MV-4-11 (cell line): ENCODE measurements at places on chromosomes 11 and 22.
A peak's percentile ranks its signal among the peaks of the same experiment; 100 is the strongest.

DNA sequence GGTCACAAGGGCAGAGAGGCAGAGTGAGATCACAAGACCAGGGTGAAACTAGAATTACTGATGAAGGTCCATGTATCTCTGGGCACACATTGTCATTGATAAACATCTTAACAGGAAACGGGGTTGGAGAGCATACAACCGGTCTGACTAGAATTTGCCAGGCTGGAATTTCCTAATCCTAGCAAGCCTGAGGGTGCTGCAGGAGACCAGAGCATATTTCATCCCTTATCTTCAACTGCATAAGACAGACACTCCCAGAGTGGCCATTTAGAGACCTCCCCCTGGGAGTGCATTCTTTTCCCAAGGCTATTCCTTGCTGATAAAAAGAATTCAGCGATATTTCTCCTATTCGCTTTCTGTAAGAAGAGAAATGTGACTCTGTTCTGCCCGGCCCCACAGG, 84.6 kb upstream of the IZUMO1R start:
- DNase-seq: no peak

GRCh38 chr22:38872831-38873248, 824 bp upstream of the CBX6 start:
- DNase-seq: no peak

DNA sequence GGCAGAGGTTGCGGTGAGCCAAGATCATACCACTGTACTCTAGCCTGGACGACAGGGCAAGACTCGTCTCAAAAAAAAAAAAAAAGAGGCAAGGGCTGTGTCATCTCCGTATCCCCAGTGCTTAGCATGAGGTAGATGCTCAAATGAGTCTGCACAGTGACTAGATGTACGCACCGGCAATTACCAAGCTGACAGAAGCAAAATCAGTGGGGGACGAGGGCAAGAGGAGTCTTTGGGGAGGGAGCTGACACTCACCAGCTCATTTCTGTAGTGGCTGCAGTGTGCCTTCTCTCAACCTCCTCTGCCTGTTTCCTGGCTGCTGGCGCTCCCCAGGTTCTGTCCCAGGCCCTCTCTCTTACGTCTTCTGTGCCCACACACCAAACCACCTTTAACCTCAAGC, 69.9 kb downstream of the PACSIN2 start:
- no peak for DNase-seq

DNA sequence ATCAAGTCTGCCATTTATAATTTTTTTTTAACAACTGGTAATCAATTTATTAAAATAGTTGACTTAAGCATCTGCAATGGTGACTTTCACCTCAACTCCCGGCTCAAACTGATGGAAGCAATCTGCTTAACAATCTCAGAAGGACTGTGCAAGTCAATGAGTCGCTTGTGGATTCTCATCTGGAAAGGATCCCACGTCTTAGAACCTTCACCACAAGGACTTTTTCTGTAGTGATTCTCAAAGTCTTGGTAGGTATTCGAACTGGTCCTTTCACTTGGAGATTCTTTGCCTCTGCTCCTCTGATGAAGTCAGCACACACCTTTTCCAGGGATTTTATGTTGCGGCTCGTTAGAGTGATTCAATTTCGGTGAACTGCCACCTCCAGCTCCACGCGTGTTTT, 7.3 kb downstream of the RSF1 start:
- no peak for DNase-seq

DNA sequence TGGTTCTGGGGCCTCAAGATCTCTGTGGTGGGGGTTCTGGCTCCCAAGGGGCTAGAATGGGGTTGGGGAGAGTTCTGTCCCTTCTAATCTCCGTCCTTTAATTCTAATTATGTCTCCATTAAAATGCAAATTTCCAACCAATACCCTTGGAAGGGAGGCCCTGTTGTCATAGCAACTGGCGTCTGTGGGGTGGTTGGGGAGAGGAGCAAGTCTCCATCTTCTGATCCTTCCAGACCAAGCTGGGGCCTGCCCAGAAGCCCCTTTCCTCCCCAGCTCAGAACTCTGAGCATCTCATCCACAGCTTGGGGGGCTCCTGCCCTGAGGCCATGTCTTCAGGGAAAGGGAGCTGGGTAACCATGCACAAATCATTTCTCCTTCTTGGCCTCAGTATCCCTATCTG, 5.4 kb upstream of the RPS19BP1 start:
- no peak for DNase-seq

GRCh38 chr22:44098021-44098739, 74.1 kb downstream of the PARVB start:
- DNase-seq: no peak

DNA sequence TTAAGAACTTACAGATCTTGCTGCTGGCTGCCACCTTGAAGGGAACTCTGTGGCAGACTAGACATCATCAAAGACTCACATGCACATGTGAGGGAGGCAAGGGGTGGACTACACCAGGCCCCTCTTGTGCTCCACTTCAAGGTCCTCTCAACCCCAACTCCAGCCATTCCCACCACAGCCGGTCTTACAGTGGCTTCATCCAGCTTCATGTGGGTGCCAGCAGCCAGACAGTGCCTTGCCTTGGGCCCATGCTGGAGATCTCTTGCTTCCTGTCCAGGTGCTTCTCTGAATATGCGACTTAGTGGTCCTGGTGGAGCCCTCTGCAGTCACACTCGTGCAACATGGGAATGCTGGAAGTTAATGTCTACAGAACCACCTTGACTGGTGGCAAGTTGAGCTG, 44.6 kb upstream of the WNT7B start:
- DNase-seq: no peak

DNA sequence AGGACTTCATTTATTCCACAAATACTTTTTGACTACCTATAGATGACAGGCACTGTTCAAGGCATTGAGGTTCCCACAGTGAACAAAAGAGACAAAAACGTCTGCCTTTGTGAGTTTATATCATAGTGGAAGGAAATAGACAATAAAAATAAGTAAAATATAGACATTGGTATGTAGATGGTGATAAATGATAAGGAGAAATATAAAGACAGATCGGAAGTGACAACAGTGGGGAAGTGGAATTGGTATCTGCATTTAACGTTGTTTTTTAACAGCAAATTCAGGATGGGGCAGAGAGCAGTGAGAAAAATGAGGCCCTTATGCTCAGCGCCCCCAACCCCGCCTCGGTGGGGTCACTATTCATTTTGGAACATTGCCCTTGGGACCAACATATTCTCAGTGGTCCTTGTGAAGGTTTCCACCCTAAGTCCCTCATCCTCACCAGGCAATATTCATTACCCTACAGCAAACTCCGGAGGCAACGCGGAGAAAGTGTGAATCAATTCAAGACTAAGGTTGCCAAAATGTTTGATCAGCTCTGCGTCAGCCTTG, 627 bp upstream of the PEX26 start:
- no peak for DNase-seq

DNA sequence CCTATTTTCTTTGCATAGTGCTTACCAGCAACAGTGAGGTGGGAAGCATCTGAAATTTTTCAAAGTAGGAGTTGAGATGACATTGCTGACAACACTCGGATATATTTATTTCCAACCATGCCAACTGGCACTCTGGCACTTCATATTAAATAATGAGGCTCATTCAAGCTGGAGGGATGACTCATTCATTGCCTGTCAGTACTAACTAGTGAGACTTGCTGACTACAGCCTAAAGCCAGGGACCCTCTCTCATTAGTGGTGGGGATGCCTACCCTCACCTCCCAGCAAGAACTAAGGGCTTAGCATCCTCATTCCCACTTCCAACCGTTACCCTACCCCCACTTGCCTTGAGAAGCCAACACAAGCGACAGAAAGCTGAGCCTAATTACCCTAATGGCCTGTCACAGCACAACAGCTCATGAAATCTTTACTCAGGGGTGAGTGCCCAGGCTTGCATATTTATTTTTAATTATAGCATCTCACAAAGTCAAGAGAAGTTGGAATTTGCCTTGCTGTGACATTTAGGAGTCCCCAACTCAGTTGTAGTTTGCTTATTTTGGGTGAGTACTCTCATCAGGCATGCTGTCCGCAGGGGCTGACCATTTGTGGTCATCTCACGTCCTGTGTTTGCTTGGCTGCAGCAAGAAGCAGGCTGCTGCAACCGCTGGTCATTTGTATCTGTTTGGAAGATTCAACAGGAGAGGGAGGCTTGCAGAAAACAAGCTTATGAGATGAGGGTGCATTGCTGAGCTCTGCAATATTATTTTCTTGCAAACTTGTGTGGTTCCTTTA, 181.6 kb upstream of the POU2AF2 start:
- no peak for DNase-seq

GRCh38 chr11:75567971-75568370, 5.9 kb downstream of the SERPINH1 start:
- no peak for DNase-seq

GRCh38 chr11:34502949-34503348, 10.6 kb downstream of the ELF5 start:
- no peak for DNase-seq

GRCh38 chr11:2314525-2315394, 12.9 kb downstream of the TSPAN32 start:
- DNase-seq: no peak

GRCh38 chr11:17745023-17745772, 10.6 kb downstream of the KCNC1 start:
- DNase-seq: no peak

GRCh38 chr11:75140269-75141138, 10.4 kb upstream of the SLCO2B1 start:
- no peak for DNase-seq

DNA sequence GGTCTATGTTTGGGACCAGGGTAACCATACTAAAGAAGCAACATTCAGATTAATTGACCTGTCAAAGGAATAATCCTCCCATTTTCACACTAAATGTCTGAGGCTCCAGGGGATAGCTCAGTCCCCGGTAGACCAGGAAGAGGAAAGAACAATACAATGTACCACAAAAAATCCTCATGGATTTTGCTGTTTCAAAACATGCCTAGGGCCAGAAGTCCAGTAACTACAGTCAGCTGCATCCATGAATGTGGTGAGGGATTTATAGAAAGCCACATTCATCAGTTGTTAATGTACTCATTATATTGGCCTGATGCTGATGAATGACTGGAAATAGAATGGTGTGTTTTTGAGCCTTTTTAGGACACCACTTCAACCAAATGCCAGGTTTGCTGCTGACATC, 6.9 kb upstream of the ETS1 start:
- DNase-seq: no peak

DNA sequence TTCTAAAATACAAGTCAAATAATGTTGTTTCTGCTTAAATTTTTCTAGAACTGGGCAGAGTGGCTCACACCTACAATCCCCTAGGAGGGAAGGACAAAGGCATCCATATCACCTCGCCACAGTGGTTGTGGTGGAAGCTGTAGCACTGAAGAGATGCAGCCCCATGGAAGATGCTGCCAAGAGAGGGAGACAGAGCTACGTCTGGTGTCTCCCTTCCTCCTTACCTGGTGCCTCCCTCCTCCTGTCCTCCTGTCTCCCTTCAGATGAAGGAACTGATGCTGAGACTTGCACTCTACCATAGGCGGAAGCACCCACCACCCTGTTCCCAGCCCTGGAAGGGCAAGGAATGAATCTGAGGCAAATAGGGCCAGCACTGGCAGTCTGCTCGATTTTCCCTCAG, 22.3 kb downstream of the MMP27 start:
- DNase-seq: no peak

DNA sequence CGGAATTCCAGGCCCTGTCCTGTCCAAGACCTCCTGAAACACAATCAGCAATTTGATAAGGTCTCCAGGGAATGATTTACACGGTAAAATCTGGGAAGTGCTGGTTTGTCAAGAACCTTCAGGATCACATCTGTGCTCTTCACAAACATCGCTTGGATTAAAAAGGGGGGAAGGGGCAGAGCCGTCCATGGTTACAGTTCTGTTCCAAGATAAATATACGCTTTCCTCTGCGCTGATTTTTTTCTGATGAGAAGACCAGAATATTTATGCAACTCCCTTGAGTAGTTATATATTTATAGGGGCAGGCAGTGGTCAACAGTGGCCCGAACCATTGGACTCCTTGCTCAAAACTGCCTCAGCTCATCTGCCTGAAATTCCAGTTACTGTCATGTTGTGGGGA, 9.2 kb upstream of the APOL5 start:
- no peak for DNase-seq

GRCh38 chr11:90426442-90426841, 203.6 kb upstream of the CHORDC1 start:
- DNase-seq: peak; percentile 67

GRCh38 chr11:17746096-17746495, 11.5 kb downstream of the KCNC1 start:
- DNase-seq: no peak

DNA sequence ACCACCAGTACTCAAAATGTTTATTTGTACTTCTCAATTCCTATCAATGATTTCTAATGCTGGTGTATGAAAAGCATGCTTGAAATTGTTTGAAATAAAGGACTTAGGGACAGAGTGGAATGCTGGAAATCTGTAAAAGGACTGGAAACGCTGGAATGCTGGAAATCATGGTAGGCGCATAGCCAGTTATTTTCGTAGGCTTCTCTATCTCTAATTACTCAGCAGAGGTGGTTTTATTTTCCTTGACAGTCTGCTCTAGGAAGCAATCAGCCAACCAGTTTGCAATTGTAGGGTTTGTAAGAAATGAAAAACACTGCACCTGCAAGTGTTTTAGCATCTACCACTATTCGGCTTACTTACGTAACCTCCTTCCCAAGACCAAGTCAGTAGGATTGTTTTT, 788 bp downstream of the LIN7C start:
- DNase-seq: no peak

- no peak for DNase-seq
These were observed 2.6 kb upstream of the LTBP3 start for GRCh38 chr11:65560555-65561418.

GRCh38 chr11:128518493-128519207, 68.7 kb downstream of the ETS1 start:
- DNase-seq: no peak

- DNase-seq: no peak
These were observed 66.1 kb downstream of the ARHGAP42 start for GRCh38 chr11:100753172-100753543.

GRCh38 chr11:78192911-78193351, 4.2 kb downstream of the USP35 start:
- DNase-seq: peak; percentile 46
